ENCODE measurements at places on chromosomes 5 and 9. TPM values are rescaled to one million over a fixed set of nuclear protein-coding genes. Genes with fewer than 3 reads are reported as not detected.

ZNF883 gene
- 0.15 TPM for polyA plus RNA-seq

TMEM174 gene
- polyA plus RNA-seq: not detected

IER5L gene
- 9.2 TPM for polyA plus RNA-seq

PCDHA8 gene
- polyA plus RNA-seq: not detected
